ENCODE measurements at places on chromosomes 1 and 21.

DNA sequence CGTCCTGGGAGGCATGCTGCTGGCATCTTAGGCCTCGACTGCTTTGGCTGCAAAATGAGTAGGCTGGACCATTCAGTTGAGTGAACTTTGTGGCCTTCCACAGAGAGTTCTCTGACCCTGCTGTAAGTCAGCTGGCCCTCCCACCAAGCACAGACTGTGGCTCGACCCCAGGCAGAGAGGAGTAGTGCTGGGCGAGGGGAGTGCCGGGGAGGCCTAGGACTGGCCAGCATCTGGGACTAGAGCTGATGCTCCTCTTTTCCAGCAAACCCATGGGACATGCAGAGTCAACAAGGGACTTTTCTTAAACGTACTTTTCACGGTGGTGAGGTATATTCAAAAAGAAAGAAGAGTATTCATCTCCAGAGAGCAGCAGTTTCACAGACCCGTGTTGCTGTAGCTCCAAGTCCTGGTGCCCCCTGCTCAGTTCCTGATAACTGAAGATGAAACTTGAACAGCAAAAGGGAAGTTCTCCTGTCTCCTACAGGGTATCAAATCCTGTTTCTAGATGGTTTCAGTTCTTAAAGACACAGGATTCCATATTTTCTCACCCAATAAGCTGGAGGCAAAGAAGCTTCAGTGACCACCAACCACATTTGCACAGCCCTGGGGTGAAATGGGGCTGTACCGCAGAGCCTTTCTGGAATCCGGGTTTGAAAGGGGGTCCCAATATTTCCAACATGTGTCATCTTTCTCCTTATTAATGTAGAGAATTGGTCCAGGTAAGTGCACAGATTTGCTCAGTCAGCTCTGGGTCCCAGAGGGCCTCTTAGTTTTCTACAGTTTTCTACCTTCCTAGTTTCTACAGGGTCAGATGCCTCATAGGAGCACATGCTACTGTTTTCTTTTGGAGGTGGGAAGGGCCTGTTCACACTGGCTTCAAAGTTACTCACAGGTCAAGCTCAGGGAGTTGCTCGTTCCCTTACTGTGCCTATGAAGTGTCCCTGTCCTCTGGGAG, 20.9 kb downstream of the BATF3 start:
- no peak for DNase-seq

DNA sequence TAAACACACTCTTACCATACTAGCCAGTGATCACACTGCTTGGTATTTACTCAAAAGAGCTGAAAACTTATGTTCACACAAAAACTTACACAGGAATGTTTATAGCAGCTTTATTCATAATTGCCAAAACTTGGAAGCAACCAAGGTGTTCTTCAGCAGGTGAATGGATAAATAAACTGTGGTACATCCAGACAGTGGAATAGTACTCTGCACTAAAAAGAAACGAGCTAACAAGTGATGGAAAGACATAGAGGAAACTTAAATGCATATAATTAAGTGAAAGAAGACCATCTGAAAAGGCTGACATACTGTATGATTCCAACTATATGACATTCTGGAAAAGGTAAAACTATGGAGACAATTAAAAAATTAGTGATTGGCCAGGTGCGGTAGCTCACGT, 20.7 kb upstream of the PDIK1L start:
- no peak for DNase-seq

GRCh38 chr1:56404561-56405030, 174.8 kb downstream of the PLPP3 start:
- no peak for DNase-seq

DNA sequence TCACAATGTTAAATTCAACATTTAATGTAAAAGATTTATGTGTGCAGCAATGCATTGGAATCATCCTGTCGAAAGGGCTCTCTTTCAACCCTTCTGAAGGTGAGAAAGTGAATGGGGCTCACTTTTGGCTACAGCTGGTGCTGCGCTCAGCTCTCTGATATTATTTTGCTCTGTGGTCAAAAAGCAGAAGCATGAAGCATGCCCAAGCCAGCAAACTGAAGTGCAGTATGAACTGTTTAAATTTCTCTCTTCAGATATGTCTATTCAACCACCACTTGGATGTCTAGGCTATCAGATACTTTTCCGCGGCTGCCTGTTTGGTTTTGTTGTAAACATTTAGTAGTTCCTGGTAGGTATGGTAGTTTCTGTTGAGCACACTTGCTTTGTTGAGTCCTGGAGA, 216.9 kb upstream of the TMPRSS15 start:
- DNase-seq: no peak

GRCh38 chr1:205287076-205287475, 34.5 kb downstream of the NUAK2 start:
- no peak for DNase-seq

- DNase-seq: no peak
Measured at GRCh38 chr1:59055908-59056719, 240.8 kb upstream of the FGGY start.

DNA sequence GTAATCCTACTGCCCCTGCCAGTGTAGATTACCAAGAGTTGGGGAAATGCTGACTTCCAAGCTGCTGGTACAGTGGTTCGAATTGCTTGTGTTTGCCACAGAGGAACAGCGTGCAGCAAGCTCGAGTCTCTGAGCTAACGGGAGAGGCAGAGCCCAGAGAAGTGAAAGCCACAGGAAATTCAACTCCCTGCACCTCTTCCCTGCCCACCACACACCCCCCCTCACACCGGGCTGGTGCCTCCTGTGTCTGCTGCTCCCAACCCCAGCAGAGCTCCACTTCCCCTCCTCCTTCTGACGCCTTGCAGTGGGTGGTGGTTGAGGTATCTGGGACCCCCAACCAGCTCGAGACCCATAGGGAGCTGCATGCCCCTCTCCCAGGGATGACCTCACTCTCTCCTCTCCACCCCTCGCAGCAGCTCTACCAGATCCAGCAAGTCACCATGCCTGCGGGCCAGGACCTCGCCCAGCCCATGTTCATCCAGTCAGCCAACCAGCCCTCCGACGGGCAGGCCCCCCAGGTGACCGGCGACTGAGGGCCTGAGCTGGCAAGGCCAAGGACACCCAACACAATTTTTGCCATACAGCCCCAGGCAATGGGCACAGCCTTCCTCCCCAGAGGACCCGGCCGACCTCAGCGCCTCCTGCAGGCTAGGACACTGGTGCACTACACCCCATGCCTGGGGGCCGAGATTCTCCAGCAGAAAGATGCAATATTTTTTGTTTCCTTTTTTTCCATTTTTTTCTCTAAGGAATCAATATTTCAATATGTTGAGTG, 13.1 kb upstream of the KCNQ4 start:
- no peak for DNase-seq

- no peak for DNase-seq
Measured at GRCh38 chr1:7642781-7643529, 128.1 kb upstream of the VAMP3 start.

- no peak for DNase-seq
Measured at GRCh38 chr1:100034470-100034869, 64.7 kb downstream of the SLC35A3 start.

DNA sequence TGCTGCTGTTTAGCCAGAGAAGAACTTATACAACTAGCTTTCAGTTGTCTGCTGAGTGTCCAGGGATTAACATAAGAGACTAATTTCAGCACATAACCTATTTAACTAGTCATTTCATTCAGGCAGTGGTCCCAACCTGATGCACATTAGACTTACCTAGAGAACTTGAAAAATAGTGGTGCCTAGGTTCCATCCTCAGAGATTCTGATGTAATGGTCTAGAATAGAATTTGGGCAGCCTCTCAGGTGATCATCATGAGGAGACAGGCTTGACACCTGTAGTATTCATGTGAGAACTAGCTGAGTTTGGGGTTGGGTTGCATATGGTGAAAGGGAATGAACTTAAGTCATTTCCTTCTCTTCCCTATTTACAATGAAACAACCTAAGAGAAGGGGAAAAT, 24.8 kb downstream of the CNST start:
- DNase-seq: no peak

DNA sequence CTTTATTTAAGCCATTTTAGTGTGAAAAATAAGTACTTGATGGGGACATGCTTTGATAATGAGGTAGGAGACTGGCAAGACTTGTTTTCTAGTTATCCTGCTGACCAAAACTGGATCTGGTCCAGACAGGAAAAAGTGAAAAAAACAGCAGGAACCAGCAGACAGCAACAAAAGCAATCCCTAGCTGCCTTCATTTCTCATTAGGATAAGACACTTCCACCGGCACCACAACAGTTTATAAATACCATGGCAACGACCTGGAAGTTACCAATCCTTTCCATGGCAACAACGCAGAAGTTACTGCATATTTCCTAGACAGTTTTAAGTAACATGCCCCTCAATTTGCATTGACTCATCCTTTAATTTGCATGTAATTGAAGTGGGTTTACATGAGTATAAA, 993.8 kb upstream of the NCAM2 start:
- DNase-seq: no peak

DNA sequence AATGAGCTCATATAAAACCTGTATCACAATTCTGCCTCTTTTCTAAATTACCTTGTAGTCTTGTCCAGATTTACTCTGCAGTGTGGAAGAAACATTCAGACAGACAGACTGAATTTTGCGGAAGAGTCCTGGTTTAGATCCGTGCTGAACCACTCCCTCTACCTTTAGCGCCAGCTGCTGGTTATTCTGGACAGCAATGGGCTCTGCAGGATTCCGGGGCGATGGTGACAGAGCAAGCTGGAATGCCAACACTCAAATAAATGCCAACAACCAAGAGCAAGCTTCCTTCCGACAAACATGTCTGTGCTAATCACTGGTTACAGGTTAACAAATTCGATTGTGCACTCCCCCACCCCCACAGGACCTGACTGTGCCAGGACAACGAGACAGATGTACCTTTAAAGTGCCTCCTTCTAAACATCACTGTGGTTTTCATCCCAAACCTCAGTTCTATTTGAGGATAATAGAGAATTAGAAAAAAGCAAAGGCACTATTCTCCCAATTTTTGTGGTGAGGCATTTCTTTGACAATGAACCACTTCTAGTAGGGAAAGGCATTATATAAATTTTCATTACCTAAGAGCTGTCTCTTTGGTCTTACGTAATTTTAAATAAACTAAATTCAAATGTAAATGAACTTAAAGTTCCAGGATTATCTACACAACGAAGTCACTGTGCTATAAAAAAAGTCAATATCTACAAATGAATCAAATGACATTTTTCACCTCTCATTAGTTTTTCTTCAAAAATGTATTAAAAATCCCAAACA, 90.4 kb downstream of the INTS7 start:
- DNase-seq: no peak

GRCh38 chr1:119871881-119872280, 24.4 kb downstream of the ADAM30 start:
- no peak for DNase-seq

GRCh38 chr1:177812144-177812543, 157.7 kb downstream of the SEC16B start:
- no peak for DNase-seq

DNA sequence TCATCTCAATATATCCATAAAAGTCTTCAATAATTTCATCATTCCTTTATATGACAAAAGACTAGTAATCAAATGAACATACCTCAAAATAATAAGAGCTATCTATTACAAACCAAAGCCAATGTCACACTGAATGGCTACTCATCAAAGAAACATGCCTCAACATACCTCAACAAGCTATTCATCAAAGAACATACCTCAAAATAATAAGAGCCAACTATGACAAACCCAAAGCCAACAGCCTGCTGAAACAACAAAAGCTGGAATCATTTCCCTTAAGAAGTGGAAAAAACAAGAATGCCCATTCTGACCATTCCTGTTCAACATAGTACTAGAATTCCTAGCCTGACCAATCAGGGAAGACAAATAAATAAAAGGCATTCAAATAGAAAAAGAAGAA, 1373.7 kb downstream of the BRINP3 start:
- no peak for DNase-seq

DNA sequence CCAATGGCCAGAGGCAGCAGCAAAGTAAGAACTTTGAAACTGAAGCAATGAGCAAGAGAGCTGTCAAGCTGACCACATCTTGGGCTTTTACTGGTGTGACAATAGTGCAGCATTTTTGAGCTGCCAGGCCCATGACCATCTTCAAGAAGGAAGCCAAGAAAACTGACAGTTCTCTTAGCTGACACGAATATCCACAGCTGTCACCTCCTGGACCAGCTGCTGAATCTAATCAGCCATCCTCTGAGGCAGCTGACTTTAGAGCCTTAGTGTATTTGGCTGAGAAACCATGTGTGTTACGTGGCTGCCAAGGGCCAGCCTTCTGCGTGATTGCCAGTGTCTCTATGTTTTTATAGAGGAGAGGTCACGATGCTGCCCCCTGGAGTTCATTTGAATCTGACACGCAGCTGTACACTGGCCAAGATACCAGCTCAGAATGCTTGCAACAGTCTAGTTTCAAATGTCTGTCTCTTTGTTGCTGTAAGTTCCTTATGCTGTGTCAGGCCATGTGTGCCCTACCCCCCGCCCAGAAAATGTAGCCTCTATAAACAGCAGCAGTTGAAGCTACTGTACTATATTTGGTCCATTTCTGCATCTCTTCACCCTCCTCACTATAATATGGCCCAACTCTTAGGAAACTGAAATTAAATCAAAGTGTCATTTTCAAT, 39.7 kb downstream of the PALMD start:
- no peak for DNase-seq

DNA sequence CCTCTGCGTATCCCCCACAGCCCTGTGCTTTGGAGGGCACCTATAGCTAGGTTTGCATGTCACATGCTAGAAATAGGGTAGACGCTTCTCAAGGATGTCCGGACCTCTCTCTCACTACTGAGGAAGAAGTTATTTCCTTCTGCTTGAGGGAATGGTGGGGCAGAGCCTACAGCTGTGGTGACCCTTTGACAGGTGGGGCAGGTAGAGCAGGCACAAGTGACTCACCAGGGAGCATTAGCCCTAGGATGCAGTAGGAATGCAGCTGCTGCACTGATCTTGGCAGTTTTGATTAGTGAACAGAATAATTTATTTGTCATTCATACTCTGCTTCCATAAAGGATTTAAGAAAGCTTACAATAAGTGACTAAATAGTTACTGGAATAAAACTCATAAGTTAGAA, 129.6 kb upstream of the HOOK1 start:
- DNase-seq: no peak
